ENCODE measurements at places on chromosomes 11 and 22. TPM values are rescaled to one million over a fixed set of nuclear protein-coding genes. Genes with fewer than 3 reads are reported as not detected.

The XPNPEP3 gene
- polyA plus RNA-seq: 10.7 TPM

The AP1B1 gene
- polyA plus RNA-seq: 40.4 TPM

The PRSS23 gene
- polyA plus RNA-seq: 429 TPM

The SGSM1 gene
- 0.26 TPM for polyA plus RNA-seq

The HPX gene
- 2.3 TPM for polyA plus RNA-seq

The BCL2L13 gene
- 51.3 TPM for polyA plus RNA-seq

The TLCD5 gene
- polyA plus RNA-seq: 12.7 TPM

The TSPAN32 gene
- 0.18 TPM for polyA plus RNA-seq

The CSNK2A3 gene
- polyA plus RNA-seq: 0.31 TPM

The OR5A1 gene
- not detected for polyA plus RNA-seq
